ENCODE measurements at places on chromosomes 3 and 15.
A peak's percentile ranks its signal among the peaks of the same experiment; 100 is the strongest.

- no peak for DNase-seq
Observed at GRCh38 chr15:53746101-53746500, 13.4 kb downstream of the WDR72 start.

GRCh38 chr3:18892047-18892446 lies 256.3 kb upstream of the KCNH8 start:
- no peak for DNase-seq

GRCh38 chr15:41892621-41893421 lies 1.0 kb downstream of the SPTBN5 start:
- DNase-seq, result no peak

- DNase-seq, result peak; percentile 61
Observed at GRCh38 chr15:31265871-31266711, 60.5 kb upstream of the KLF13 start.

GRCh38 chr3:86995537-86995936 lies 4.6 kb upstream of the VGLL3 start:
- DNase-seq, result no peak

DNA sequence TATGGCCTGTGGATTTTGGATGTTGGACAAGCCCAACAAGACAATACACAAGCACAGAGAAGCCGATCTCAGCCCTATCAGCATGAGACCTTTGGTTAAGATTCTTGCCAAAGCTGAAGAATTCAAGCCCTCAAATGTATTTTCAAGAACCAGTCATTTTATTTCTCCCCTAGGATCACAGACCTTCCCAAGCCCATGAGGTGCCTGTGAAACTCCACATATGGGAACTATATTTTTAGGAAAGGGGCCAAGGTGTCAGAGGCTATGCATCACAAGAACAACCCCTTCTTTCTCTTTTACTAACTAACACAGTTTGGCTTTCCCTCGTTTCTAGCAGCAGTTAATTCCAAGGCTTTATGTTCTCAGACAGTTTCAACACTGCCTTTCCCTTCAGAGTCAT lies 364.5 kb downstream of the MAGI1 start:
- DNase-seq, result no peak

- DNase-seq, result no peak
Observed at GRCh38 chr3:140258222-140258724, 323.3 kb downstream of the CLSTN2 start.

GRCh38 chr3:187689984-187690383 lies 12.4 kb downstream of the RTP2 start:
- DNase-seq, result no peak

GRCh38 chr3:108662142-108662738 lies 72.7 kb downstream of the DZIP3 start:
- peak; percentile 29 for DNase-seq

- no peak for DNase-seq
Observed at GRCh38 chr3:72574144-72574543, 274.1 kb downstream of the SHQ1 start.

GRCh38 chr3:69420781-69421520 lies 35.1 kb upstream of the FRMD4B start:
- no peak for DNase-seq

GRCh38 chr15:25766417-25766816 lies 96.7 kb downstream of the ATP10A start:
- no peak for DNase-seq

GRCh38 chr3:119783883-119784282 lies 2.0 kb downstream of the NR1I2 start:
- DNase-seq, result no peak

DNA sequence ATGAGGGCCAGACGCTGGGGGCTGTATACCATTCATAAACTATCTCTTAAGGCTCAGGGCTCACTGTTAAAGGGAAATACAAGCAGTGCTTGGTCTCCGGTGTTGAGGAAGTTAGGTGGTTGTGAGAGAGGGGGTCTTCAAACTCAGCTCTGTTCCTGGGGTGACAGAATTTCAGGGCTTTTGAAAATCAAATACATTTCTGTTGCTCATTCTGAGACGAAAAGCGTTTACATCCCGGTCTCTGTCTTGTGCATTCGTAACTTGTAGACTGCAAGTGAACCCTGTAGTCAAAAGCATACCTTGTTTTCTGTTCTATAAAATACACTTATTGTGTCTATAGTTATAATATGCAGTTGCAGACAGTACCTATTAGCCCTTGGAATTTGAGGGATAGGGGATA lies 1.7 kb downstream of the SLCO3A1 start:
- no peak for DNase-seq

- DNase-seq, result peak; percentile 14
Observed at GRCh38 chr15:71780115-71780976, 30.0 kb upstream of the NR2E3 start.

GRCh38 chr15:51499379-51499976 lies 123.1 kb downstream of the DMXL2 start:
- no peak for DNase-seq

GRCh38 chr3:59481776-59482400 lies 432.1 kb upstream of the CFAP20DC start:
- DNase-seq, result no peak

GRCh38 chr15:32651229-32651837 lies 9.8 kb downstream of the SCG5 start:
- peak; percentile 17 for DNase-seq

DNA sequence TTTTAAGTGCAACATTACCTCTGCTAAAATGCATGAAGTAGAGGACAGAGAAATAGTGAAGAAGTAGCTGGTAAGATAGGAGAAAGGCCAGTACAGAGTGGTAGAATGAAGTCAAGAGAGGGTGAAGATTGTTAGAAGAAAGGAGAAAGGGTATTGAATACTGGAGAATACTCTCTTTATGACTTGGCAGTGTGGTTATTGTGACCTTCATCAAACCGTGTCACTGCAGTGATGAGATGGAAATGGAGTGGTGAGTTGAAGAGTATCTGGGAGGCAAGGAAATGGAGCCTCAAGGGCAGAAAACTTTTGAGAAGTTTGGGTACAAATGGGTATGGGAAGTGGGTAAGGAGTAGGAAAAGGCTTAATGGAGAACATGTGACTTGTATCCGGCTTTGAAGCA lies 24.7 kb downstream of the MINDY2 start:
- no peak for DNase-seq

DNA sequence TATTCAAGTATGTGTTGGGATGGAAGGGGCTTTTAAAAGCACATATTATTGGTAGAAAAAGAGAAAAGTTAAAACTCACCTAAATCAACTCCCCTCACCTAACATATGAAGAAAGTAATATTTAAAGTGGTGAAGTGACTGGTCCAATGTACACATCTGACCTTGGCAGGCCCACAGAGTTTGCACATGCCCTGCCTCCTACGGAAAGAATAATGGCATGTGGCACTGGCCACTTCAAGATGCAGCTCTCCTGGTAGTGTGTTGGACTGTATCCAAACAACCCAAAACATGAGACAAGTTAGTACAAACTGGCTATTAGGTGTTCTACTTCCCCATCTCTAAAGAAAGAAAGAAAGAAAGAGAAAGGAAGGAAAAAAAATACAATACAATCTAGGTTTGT lies 117.1 kb downstream of the MECOM start:
- no peak for DNase-seq

DNA sequence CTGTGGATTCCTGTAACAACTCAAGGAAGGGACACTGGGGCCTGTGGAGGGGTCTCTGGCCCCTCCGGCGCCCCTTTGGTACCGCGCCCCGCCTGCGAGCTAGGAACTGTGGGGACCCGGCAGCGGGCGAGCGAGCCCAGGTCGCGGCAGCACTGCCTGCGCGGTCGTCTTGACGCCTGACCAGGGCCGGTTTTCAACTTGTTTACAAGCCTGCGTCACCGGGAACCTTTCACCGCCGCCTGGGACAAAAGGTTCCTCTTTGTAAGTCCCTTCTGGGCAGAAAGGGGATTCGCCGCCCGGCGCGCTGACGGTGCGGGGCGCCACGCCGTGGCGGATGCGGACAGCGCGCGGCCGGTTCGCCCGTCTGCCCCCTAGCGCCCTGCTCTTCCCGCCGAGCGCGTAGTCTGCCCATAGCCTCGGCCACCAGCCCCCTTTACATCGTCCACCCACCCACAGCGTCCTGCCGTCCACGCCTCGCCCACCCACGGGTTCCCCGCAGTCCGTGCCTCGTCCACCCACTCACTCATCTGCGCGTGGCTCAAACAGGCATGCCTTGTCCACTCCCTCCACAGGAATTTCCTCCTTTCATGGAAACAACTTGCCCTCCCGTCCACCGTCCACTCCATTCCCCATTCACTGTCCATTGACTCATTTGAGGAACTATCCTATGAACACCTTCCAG lies 5.5 kb upstream of the CFAP100 start:
- peak; percentile 6 for DNase-seq

DNA sequence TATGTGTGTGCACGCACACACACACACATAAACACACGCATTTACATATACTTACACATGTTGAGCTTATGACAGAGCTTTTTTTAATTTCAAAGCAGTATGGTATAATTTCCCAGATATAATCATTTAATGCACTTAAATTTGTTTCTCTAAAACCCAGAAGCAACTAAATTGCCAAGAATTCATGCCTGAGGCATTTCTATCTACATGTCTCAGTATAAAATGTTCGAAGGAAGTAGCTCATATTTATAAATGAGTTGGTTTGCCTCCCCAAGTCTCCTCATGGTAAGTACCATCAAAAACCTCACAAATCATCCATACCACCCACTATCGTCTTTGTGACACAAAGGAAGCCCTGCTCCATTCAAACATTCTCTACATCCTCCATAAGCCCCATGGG lies 130.6 kb downstream of the RPL22L1 start:
- no peak for DNase-seq

DNA sequence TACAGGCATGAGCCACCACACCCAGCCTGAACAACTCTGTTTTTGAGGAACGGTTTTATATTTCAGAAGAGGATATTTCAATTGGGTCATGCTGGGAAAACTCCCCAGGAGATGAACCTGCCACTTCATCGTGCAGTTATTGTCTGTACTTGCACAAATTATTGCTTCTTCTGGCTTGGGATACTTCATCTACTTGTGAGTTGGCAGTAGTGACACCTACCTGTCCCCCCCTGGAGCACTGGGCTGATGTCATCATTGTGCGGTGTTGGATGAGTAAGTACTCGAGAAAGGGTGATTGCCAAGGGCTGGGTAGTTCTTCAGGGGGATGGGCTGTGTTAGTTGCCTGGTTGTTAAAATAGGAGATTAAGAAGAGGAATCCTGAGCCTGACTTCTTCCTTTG lies 85.1 kb upstream of the SAMMSON start:
- no peak for DNase-seq

- DNase-seq, result no peak
Observed at GRCh38 chr3:12679468-12679867, 15.6 kb upstream of the RAF1 start.

- DNase-seq, result peak; percentile 34
Observed at GRCh38 chr15:31200735-31201151, 99.2 kb upstream of the TRPM1 start.

- DNase-seq, result no peak
Observed at GRCh38 chr15:101048581-101049030, 129.4 kb downstream of the LRRK1 start.

- DNase-seq, result no peak
Observed at GRCh38 chr15:53400986-53401385, 358.5 kb downstream of the WDR72 start.

Data from activated T-cell treated with anti-CD3 and anti-CD28 coated beads for 24 hours (primary cell).